ENCODE measurements at places on chromosomes 1 and 21.

GRCh38 chr21:34544032-34544496, 32.1 kb upstream of the KCNE1 start:
- peak; percentile 5 for DNase-seq

DNA sequence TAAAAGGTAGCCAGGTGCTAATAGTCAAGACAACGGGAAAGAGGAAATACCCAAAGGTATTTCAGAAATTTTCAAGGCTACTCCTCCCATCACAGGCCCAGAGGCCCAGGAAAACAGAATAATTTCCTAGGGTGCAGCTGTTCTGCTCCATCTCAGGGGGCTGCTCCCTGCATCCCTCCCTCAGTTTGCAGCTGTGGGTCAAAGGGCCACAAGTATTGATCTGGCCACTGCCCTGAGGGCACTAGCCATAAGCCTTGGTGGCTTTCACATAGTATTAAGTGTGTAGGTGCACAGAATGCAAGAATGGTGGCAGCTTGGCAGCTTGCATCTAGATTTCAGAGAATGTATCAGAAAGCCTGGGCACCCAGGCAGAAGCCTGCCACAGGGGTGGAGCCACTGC, 179.5 kb downstream of the TTLL7 start:
- DNase-seq, result no peak

GRCh38 chr1:16209847-16210407, 2.5 kb downstream of the ARHGEF19 start:
- no peak for DNase-seq

- no peak for DNase-seq
These were observed 27.9 kb downstream of the MATN1 start for GRCh38 chr1:30695439-30695841.

DNA sequence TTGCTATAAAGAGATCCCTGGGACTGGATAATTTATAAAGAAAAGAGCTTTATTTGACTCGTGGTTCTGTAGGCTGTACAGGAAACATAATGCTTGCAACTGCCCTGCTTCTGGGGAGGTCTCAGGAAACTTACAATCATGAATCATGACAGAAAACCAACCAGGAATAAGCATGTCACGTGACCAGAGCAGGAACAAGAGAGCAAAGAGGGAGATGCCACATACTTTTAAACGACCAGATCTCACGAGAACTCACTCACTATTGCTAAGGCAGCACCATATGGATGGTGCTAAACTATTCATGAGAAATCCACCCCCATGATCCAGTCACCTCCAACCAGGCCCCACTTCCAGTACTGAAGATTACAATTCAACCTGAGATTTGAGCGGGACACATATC, 49.8 kb upstream of the RCC1 start:
- DNase-seq, result no peak

- no peak for DNase-seq
These were observed 113.4 kb upstream of the DNAH14 start for GRCh38 chr1:224816062-224816461.

DNA sequence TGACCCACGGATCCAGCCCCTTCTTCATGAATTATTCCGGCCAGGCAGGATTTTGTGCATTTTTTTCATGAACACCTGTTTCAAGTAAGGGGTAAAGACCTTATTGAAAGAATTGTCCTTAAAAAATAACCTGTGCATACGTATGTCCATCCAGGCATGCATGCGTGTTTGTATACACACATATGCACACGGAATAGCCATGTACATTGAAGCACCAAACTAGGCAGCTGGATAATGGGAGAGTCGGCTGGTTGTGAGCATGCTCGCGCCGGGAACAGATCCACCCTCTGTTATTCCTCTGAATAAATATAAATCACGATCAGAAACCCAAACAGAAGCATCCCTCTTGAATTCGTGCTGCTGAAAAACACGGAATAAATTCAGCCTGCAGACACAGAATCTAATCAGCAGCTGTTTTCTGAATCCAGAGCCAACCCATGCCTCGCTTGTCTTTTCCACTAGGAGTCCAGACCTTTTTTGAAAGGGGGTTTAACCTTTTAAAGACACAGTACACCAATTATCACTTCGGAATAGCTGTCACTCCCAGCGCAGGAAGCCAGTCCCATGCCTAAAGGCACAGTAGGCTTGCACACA, at the start of gene HIVEP3:
TSS of gene HIVEP3 (minus strand) at position 473 of the 594 bp plus-strand sequence.
- DNase-seq, result no peak

DNA sequence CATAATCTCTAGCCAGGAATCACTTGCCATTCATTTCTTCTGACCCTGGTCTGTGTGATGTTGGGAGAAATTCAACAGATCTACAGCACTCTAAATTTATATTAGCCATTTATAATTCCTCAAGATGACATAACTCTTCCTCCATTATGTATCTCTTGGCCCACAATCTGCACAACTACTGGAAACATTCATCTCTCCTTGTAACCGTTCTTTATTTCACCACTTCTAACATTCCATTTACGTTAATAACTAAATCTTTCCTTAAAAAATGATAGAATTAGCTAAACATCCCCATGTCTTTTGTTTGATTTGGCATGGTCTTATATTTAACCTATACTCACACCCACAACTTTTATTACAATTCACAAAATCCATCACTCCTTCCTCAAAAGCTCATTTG, 166.0 kb downstream of the COL11A1 start:
- DNase-seq, result no peak

- DNase-seq, result no peak
These were observed 235.4 kb upstream of the KAZN start for GRCh38 chr1:14363036-14363590.

GRCh38 chr1:169741666-169742394, 8.0 kb upstream of the SELE start:
- no peak for DNase-seq

GRCh38 chr1:109750241-109750882, 9.5 kb upstream of the GSTM3 start:
- no peak for DNase-seq

DNA sequence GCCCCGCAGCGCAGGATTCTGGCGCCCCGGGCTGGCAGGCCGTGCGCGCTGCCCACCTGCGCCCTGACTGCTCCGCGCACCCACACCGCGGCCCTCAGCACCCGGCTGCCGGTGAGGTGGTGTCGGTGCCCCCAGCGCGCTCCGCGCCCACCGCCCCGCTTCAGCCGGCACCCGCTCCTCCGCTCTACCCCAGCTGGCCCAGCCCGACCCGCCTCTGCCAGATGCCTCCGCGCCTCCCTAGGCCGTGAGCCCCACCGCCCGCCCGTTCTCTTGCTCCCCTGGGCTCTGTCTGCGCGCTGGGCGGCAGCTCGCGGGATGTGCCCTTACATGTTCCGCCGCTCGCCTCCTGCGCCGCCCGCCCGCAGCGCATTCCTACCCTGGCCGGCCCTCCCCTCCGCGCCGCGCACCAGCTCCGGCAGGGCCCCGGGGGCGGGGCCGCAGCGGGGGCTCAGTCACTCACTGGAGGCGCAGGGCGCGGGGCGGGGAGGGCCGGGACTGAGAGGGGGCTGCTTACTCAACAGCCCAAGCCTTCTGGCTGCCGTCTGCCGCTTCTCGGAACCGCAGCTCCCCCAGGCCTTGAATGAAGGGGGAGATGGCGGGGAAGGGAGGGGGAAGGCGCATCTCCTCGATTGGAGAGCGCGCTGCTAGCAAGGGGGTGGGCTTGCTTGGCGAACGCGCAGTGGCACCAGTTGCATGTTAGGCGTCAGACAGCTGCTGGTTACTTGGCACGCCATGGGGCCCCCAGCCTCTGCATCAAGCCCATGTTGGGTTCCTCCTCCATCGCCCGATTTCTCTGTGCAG, at the start of gene PHLDA3:
TSS of gene PHLDA3 (minus strand) at position 345 of the 801 bp plus-strand sequence. CDS start 402 bp downstream, outside the sequence.
- no peak for DNase-seq

- no peak for DNase-seq
These were observed 43.3 kb downstream of the RASAL2 start for GRCh38 chr1:178137238-178137637.

GRCh38 chr1:40107290-40107959, 10.4 kb upstream of the PPT1 start:
- DNase-seq, result no peak

GRCh38 chr21:46064870-46065214, 33.1 kb upstream of the COL6A2 start:
- no peak for DNase-seq

DNA sequence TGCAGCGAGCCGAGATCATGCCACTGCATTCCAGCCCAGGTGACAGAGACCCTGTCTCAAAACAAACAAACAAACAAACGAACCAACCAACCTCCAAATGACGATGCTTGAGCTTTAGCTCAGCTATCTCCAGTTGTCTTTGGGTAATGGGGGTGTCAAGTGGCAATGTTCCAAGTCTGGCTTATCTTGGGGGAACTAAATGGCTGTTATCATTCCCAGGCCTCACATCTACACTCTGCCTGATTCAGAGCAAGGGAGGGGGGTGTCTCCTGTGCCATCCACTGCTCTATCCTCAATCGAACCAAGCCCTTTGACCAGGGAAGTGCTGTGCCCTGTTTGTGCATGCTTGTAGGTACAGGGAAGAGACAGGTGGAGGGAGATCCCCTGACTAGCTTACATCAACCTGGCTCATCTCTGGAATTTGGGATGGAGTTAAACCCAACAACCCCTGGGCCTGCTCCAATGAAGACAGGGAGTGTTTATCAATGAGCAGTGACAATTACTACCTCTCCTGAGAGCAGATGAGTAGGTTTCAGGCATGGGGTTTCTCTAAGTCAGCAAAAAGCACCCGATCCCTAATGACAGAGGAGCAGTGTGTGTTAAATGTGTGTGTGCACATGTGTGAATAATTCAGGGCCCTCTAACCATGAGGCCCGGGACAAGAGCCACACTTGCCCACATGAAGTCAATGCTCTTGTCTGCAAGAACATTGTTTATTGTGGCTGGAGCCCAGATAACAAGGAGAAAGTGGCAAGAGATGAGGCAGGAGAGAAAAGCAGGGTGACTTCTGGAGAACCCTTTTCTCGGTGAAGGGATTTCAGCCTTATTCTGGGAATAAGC, 20.3 kb upstream of the IL6R start:
- DNase-seq, result no peak

DNA sequence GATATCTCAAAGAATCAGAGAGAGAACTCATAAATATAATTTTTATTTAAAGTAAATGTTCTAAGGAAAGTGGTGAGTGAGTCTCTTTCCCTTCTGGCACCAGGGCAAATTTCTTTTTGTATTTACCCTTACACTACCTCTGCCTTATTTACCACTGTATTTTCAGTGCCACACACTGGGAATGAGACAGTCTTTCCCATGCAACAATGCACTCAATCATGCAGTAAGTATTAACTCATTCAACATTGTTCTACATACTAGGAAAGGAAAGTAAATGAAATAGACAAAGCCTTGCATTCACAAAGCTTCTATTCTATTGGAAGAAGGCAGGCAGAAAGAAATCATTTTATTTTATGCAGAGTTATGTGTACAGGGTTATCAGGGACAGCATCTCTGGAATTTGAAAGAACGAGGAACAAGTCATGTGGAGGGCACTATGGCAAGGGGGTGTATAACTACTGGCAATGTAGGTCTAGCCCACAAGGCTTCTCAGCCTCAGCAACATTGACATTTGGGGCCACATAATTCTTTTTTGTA, 129.8 kb upstream of the PRDX6 start:
- no peak for DNase-seq

GRCh38 chr1:119869995-119870394, 26.3 kb downstream of the ADAM30 start:
- no peak for DNase-seq

- no peak for DNase-seq
These were observed 2.3 kb downstream of the SPEN start for GRCh38 chr1:15849775-15850324.

DNA sequence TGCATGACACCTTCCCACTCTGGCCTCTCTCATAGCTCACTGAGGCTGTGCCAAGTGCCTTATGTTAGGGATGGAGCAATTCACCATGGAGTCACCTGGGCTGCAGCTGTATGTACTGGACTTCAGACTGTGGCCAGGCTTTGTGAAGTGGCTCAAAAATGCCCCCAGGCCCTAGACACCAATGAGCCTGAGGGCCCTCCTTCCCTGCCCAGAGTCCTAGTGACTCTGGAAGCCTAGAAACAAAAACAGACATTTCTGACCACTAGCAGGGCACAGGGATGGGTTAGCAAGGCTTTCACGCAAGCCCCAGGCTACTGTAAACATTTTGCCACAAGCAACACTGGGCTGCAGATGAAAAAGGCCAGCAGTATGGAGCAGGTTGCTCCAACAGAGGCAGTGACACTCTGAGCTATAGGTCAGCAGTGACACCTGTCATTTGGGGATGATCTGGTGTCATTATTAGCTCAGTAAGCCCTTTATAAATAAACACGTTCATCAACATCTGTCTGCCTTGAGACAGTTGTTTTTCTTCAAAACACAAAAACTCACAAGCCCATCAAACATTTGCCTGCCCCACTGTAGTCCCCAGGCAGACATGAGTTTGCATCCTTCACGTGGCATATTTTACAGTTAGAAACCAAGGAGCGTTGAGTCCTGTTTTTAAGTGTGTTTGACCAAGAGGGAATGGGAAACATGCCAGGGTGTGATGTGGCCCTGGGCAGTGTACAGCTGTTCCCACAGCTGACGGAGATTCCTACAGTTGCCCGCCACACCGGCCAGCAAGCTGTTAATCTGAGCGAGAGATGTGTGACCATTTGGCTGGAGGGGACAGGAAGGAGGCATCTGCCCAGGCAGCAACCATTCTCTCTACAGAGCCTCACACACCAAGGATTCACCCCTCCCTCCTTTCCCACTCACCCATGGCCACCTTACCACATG, 66.8 kb downstream of the KCNN3 start:
- no peak for DNase-seq

GRCh38 chr1:164759144-164759920, 200.3 kb downstream of the PBX1 start:
- DNase-seq, result no peak

GRCh38 chr1:22143065-22144033, at the start of gene WNT4:
WNT4 (minus strand) TSS chr1:22143097; CDS start chr1:22142922, 175 bp downstream.
- DNase-seq, result no peak

DNA sequence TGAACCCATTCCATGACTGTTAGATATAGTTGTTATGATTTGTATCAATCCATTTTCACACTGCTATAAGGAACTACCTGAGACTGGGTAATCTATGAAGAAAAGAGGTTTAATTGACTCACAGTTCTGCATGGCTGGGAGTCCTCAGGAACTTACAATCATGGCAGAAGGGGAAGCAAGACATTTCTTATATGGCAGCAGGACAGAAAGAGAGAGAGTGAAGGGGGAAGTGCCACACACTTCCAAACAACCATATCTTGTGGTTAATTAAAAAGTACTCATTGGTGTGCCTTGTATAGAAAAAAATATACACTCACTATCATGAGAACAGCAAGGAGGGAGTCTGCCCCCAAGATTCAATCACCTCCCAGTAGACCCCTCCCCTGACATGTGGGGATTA, 137.6 kb upstream of the NBPF11 start:
- DNase-seq, result no peak

DNA sequence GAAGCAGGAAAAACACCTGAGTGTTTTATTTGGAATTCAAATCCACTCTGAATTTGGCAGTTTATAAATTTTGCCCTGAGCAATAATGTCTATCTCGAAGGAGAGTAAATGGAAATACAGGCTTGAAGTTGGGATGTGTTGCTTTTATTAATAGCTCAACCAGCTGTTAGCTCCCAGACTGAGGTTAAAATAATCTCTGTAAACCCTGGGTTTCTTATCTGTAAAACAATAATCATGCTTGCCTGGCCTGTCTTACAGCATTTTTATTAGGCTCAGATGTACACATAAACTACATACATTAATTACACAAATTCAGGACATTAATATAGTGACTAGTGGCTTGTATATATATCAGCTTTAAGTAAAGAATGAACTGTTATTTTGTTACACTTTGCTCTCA, 148.5 kb downstream of the GALNT2 start:
- no peak for DNase-seq
